ENCODE measurements at places on chromosomes 6 and 20.

DNA sequence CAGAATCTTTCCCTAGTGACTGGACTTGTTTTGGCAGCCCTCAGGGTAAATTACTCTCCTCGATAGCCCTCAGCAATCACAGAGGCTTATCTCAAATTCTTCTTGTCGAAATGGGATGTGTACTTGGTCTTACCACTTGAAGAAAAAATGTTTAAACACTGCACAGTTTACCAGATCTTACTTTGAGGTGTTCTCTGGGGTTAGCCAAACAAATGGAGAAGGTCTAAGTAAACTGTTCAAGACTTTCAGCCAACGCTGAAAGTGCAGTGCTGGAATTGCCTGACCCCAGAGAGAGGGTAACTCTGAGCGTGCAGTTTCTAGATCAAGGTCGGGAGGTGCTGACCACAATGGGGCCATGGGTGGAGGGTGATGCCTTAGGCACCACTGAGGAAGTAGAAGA lies 39.2 kb downstream of the MYLIP start:
- DNase-seq, result no peak

DNA sequence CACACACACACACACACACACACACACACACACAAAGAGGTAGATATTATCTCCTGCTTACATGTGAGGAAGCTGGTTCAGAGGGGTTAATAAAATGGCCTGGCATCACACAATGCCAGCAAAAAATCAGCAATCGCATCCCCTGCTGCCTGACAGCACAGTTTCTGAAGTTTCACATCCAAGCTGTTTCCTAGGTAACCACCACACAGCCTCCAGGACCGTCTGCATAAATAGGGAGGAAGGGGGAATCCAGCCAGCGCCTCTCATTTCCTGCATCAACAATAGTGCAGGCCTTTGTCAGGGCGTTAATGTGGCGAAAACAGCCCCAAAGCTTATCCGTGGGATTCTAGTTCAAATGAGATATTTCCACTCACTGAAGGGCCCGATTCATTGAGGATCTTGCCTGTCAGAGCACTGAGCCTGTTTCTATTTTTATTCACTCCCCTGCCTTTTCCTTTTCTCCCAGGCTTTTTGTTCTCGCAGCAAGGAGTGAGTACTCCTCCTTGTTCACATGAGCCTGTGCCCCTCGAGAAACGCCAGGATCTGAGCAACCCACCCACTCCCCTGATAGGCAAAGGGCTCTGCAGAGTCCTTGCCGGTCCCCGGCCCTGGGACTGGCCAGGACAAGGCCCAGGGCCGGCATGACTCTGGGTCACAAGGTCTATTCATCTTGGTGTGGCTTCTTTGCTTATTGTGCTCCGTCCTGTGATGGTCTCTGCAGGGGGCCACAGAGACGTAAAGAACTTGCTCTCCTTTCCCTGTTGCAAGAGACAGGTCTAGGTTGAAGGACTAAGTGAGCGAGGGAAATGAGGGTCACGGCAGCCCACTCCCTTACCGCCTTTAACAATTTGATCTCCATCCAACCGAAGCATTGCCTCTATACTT lies 32.7 kb downstream of the TUBB2B start:
- no peak for DNase-seq

GRCh38 chr20:5040345-5040744 lies 39.0 kb upstream of the SLC23A2 start:
- DNase-seq, result no peak

- peak; percentile 44 for DNase-seq
Observed at GRCh38 chr6:137717074-137718073, 149.7 kb upstream of the TNFAIP3 start.

- no peak for DNase-seq
Observed at GRCh38 chr6:142842418-142843261, 102.3 kb downstream of the HIVEP2 start.

GRCh38 chr6:100892693-100893092 lies 11.6 kb upstream of the ASCC3 start:
- DNase-seq, result no peak

DNA sequence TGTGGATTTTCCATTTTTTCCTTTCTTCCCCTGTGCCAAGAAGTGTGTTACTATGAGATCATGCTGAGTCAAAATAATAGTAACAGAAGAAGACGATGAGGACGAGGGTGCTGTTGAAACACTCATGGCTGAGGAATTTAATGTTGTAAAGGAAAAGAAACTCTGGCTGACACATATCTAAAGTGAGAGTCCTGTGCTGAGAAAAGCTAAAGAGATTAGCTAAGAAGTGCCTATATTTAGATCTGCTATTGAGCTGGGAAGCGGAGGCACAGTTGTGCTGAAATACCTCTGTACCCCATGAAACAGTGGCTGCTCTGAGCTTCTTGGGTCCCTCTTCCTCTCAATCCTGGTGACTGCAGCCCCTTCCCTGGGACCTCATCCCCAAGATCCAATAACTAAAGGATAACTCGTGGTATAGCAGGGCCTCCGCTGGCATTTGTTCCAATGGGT lies 1.1 kb upstream of the SYTL3 start:
- no peak for DNase-seq

DNA sequence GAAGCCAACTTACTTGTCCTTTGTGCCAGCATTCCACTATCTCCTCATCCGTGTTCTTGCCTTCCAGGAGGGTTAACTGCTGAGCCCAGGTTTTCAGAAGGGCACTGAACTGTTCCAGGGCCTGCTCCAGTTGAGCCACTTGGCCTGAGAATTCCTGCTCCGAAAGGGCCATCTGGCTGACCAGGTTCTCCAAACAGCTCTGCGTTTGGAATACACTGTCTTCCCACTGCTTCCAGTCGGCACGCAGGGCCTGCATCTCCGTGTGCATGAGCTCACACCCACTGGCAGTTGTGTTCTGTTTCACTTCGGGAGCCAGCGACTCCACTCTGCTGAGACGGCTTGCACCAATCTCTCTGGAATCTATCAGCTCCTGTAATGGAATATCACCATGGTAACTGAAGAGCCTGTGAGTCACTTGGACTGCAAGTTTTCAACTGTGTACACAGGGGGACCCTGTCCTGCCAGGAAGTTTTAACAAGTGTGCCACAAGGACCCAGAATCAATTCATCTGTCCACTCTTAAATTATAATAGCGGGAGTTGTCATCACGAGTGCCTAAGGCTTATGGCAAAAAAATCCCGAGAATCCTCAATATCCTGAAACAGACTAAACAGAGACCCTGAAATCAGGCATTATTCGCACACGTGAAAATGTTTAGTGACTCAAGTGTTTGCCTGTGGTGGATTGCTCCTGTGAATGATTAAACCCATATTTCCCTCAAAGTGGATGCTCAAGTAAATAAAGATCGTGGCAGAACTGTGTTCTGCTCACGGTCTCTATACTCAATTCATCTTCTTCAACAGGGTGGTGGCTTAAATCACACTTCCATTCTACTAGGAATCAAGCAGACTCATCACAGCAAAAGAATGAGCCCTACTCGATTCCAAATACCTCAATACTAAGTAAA lies 255.9 kb downstream of the SYNE1 start:
- DNase-seq, result no peak

DNA sequence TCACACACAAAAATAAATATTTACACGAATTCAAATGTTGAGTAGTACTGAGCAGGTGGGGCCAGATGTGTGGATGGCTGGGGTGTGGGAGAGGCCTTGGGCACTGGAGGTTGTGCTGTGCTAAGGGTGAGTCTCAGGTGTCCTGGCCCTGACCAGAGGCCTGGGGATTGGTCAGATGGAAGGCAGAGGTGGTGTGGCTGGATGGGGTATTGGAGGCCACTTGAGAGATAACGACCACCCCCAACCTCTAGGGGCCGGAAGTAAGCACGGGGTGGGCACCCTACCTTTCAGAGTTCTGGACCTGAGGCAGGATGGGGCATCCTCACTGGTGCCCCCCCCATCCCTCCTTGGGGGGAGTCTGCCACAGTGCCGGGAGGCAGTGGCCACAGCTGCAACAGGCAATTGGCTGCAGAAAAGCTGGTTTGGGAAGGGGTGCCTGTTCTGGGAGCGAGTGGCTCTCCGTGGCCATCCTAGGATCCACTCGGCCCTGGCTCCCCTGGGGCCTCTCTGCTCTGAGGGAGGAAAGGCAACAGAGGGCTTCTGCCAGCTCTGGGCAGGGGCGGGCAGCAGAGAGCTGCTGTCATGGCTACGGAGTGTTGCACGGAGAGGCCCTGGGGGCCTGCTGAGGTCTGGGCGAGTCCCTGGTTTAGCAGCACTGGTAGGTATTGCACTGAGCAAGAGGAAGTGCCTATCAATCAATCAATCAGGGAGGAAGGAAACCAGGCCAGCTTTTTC lies 87.6 kb downstream of the ASXL1 start:
- DNase-seq, result no peak

GRCh38 chr6:40139447-40139846 lies 205.2 kb upstream of the MOCS1 start:
- DNase-seq, result no peak

GRCh38 chr6:143258945-143259344 lies 191.6 kb downstream of the ADAT2 start:
- DNase-seq, result no peak

DNA sequence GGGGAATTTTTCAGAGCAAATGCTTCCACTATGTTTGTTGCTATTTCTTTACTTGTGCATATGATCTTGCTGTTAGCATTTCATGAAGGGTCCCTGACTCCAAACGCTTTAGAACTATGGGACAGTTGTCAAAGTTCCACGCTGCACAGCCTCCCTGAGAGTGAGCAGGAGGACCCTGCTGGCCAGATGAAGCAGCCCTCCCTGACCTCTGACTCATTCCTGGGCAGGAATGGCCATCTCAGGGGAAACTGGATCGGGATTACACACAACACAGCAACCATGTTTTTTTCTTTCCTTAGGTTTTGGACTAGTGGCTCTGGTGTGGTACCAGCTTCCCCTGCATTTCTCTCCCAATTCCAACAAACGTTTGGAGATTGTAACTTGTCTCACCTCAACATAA lies 710.9 kb upstream of the AGPAT4 start:
- DNase-seq, result no peak

GRCh38 chr6:133623065-133623464 lies 265.8 kb upstream of the TCF21 start:
- DNase-seq, result no peak

- no peak for DNase-seq
Observed at GRCh38 chr20:63363013-63363957, 2.1 kb upstream of the CHRNA4 start.

DNA sequence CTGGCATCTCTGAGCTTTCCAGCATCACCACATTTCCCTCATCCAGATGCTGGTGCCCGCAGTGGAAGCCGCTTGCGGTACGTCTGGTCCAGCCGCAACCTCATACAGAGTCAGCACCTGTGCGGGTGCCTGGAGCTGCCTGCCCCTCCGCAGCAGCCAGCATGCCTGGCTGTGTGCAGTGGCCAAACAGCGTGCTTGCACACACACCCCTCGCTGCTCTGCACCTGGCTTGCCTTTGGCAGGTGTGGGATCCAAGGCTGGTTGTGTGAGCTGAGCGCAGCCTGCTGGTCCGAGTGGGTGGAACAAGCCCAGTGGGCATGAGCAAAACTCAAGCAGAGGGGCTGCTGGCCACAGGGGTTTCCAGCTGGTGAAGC lies 3.1 kb upstream of the HINT3 start:
- no peak for DNase-seq

DNA sequence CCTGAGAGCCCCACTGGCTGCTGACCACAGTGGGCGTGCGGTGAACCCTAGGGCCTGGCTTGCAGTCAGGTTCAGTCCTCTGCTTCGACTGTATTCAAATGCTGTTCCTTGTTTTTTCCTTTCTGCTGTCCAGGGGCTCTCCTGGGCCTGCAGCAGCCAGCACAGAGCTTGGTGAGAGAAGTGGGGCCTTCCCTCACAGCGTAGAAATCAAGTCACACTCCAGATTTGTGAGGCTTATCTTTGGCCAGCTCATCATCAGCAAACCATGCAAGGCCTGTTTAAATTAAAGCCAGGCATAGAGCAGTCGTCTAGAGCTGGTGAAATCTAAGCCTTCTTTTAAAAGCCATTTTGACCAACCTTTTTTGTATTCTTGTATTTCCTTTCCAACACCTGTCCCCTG lies 8.4 kb downstream of the FAM120B start:
- no peak for DNase-seq

- no peak for DNase-seq
Observed at GRCh38 chr20:44552950-44553908, 29.1 kb upstream of the PKIG start.

- no peak for DNase-seq
Observed at GRCh38 chr6:140544431-140544830, 1170.0 kb upstream of the CITED2 start.

- DNase-seq, result peak; percentile 61
Observed at GRCh38 chr6:31493875-31494694, 3.9 kb upstream of the MICB start.

DNA sequence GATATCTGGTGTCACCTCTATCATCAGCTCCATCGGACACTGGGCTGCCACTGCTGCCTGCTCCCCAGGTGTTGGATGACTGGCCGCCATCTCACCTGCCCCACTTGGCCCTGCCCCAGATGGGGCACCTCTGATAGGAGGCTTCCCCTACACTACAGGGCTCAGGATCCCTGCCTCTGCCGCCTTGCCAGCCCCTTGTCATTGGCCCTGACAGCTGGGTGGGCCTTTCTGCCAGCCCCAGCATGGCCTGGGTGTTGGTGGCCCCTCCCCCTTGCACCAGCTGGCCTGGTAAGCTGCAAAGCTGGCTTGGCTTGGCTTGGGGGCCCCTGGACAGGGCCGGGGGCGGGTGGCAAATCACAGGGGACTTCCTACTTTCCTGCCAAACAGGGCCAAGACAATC lies 10.6 kb downstream of the PACSIN1 start:
- DNase-seq, result no peak

DNA sequence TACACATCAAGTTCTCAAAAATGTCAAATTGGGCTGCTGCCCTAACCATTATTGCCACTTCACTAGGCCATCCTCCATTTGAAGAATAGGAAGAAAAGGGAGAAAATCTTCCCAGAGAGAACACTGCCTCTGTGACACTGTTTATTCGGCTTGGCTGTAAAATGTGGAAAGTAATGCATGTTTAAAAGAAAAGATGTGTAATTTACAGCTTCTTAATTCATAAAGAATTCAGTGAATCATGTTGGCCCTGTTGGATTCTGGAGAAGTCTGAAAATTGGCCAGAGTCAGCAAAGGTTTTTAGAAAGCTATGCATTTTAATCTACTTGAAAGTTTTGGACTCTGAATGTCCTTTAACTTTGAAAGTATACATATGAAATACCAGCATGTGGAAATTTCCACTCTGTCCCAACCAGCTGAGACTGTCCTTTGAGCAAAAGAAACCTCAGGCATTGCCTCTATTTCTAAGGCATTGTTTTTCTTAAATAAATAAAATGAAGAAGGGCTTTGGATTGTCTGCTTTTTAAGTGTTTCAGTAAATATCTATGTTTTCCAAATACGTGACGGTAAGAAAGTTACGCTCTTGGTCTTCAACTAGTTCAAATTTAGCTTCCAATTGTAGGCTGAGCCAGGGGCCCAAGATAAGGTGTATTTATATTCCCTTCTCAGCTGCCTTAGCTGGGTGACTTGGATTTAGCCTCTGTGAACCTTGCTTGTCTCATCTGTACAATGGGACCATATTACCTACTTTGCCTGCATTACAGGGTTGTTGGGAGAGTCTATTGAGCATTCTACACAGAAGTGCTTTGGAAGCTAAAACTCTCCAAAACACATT lies 222.2 kb downstream of the UST start:
- no peak for DNase-seq

GRCh38 chr20:577167-577791 lies 32.8 kb downstream of the TCF15 start:
- no peak for DNase-seq

Data from stimulated activated CD4-positive, alpha-beta T cell treated with anti-CD3 and anti-CD28 coated beads, TNF-alpha, amount 100 ng/mL, for 4 hours (primary cell).